ENCODE measurements at places on chromosomes 12 and 14.

DNA sequence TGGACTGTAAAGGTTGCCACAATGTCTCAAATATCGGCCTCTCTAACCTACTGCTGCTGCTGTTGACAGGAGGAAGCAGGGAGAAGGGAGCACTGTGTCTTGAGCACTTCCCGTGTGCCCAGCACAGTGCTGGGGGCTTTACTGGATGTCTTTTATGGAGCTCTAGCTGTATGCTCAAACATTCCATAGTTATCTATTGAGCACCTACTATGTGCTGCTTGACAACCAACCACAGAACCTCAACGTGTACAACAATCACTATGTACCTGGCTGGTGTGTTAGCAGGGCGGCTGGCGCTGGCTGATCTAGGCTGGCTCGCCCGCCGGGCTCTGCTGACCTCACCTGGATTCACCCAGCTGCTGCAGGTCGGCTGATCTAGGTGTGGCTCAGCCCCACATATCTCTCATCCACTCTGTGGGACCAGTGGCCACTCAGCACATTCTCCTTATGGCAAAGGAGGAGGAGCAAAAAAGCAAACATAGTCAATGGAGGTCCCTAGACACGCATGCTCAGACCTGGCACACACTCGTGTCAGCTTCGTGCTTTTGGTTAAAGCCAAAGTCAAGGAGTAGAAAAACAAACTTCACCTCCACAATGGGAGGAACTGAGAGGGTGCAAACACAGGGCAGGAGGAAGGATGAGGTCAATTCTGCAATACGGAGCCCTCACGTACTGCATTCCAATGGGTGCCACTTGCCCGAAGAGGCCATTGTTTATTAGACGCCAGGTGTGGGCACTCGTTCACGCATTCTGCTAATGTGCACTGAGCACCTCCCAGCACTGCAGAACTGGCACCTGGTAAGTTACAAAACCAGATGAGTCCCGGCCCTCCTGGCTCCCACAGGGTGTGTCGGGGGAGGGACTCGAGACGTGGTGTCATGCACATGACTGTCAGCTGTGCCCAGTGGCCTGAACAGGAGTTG is 147.2 kb downstream of the SCARB1 start:
- DNase-seq = no peak

DNA sequence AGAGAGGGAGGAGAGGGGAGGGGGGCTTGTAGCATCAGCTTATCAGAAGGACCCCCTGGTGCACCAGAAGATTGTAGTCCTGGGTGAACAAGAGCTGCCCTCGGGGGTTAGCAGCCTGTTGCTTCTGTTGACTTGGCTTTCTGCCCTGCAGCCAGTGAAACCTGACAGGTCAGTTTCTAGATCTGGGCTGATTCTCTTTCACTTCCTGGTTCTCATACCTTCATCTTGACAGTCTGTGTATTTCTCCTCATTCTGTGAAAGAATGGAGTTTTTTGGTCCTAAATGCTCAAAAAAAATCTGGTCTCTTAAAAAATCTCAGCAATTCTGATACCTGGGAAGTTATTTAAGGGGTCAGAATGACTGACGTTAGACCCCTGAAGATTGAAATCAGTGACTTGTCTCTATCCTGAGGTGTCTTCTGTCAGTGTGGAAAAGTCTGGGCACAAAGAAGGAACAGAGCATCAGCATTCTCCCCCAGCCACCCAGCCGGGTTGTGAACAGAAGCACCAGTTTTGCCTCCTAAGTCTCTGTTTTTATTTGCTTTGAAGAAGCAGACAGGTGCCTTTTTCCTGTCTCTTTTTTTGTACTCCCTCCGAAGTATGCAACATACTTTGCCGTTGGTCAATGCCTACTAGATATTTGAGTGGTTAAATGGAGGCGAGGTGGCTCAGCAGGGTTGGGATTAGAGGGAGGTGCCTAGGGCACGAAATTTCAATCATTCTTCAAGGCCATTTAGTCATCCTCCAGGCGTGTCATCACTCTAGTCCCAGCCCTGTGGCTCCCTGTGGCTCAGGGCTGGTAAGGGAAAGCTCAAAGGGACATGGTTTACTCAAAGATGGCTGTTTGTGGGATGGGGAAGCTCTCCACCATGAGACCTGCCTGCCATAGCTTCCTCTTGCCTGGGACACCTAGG is 24.0 kb downstream of the TTC9 start:
- DNase-seq = no peak

GRCh38 chr12:64395739-64396138 is 5.2 kb upstream of the C12orf56 start:
- no peak for DNase-seq

DNA sequence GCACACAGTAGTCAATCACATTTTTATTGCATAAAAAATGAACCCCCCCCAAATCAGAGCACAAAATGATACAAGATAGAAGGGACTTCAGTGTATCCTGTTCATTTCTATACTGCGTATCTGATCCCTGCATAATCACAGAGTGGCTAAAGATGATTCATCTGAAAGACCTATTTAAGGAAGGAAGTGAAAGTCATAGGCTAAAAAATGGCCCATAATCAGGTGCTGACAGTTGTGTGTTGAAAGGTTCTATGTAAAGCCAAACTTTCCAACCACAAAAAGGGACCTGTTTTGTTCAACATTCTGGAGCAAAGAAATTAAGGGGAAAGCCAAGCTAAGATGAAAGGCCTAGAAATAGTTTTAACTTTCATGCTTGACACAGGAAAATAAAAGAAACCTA is 147.8 kb upstream of the ATP2B1 start:
- no peak for DNase-seq

DNA sequence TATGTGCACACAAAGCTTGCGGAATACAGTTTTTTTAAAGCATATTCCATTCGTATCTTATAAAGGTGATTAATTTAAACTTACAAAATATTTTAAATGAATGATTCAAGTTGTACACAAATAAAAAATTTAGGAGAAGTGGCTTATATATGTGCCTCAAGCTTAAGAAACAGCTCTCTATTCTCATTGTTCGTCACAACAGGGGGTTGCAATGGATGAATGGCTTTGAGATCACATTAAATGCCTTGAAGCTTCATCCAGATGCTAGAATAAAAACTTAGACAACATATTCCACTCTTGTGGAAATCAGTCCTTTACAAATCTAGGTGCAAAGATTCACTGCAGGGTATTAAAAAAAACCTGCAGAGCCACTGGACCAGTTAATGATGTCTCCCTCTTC is 303.9 kb upstream of the LRFN5 start:
- DNase-seq = no peak

DNA sequence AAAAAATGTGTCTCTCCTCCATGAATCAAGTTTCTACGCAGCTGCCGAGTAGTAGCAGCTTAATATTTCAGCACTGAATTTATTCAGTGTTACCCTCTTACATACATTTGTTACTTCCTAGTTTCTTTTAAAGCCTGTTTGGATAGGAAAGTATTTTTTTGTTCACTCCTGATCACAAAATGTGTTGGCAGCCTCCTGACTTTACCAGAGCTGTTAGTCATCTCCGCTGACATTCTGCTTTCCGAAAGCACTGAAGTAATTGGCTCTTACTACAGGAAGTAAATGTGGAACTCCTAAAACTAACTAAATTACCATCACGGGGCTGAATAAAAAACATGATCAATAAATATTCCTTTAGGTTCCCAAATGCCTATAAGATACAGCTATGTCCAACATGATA is 225.5 kb downstream of the EPS8 start:
- DNase-seq = no peak

- no peak for DNase-seq
These were observed 218.5 kb downstream of the RPS29 start for GRCh38 chr14:49367696-49368095.

DNA sequence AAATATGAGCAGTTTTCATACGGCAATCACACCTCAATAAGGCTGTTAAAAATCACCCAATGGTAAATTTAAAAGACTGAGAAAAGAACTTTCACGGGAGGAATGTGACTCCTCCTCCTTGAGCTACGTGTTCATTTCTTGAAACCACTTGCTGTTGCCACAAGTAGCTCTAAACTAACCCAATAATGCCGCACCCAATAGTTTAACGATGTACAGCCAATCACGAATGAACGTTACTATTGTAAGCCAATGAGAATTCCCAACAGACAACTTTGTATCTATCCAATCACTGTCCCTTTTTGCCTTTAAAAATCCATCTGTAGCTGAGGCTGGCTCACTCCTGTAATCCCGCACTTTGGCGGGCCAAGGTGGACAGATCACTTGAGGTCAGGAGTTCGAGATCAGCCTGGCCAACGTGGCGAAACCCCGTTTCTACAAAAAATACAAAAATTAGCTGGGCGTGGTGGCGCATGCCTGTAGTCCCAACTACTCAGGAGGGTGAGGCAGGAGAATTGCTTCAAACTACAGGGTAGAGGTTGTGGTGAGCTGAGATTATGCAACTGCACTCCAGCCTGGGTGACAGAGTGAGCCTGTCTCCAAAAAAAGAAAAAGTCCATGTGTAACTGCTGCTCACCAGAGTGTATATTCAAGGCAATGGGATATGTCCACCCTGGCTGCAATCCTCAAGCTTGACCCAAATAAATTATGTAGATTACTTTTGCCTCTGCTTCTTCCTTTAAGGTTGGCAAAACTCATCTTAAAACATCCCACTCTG is 24.4 kb upstream of the BTBD6 start:
- DNase-seq = no peak

DNA sequence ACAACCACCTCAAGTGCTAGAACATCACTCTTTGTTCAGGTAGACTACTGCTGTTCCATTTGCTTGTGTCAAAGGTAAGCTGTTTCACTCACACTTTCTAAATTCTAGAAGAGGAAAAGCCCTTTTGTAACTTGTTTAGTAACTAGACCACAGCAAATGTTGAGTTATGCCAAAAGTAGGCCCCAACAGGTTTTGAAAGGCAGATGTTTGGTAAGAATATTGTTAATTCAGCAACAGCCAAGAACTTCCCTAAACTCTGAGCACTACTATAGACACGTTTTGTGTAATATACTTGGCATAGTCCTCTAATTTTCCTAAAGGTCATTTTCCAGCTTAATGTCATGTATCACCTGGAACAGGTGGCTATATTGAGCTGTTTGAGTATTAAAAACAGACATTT is 79.0 kb downstream of the DCAF5 start:
- DNase-seq = no peak

DNA sequence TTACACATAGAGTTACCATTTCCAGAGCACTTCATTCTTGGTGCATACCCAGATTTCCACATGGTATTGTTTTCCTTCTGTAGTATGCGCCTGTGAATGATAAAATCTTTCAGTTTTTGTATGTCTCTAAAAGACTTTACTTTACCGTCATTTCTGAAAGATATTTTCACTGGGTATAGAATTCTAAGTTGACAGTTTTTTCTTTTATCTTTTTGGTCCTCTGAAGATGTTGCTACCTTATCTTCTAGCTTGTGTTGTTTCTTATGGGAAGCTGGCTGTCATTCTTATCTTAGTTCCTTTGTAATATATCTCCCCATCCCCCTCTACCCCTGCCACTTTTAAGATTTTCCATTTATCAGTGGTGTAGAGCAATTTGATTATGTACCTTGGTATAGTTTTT is 36.7 kb downstream of the PRMT8 start:
- no peak for DNase-seq

DNA sequence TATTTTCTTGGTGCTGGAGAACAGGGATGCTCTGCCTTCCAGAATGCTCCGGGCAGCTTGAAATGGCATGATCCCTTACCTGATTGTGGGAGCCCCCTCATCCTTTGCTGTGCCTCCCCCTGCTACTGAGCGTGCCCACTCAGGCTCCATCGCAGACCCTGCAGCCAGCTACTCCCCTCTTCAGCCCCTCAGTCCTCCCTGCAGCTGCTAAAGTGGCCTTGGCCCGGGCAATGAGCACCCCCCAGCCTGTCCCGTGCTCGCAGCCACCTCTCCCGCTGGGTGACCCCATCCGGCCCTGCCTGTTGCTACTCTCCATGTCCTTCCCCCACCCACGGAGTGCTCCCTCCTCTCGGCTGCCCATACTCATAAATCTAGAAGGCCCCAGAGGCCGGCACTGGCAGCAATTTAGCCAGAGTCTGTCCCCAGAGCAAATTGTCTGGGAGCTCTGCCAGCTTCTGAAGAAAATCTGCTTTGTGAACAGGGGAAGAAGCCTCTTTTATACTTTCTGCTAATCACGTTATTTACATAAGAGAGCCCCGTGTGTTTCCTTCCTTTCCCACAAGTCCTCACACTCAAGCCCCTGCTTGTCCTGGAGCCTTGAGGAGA is 143.7 kb upstream of the FRMD6 start:
- DNase-seq = no peak

GRCh38 chr12:122203301-122204166 is at the start of gene B3GNT4:
TSS of gene B3GNT4 (plus strand) at chr12:122203709. CDS start at chr12:122204619, 910 bp downstream.
- DNase-seq = no peak
